Naive thymus-derived CD8-positive, alpha-beta T cell (primary cell): ENCODE measurements at places on chromosomes 4 and X. TPM values are rescaled to one million over a fixed set of nuclear protein-coding genes. Genes with fewer than 3 reads are reported as not detected.

- H3K27ac ChIP-seq: no peak overlapping the region
- no peaks in the 10 kb centered on the region for H3K36me3 ChIP-seq
- H3K4me1 ChIP-seq: no peaks in the 10 kb centered on the region
- no peak overlapping the region for H3K4me3 ChIP-seq
- no peak for DNase-seq
- peaks cover 9% of the 10 kb centered on the region for H3K27me3 ChIP-seq
Measured at GRCh38 chr4:73682508-73682907, 57.9 kb upstream of the CXCL8 start.

GRCh38 chr4:95534032-95534431, 14.7 kb downstream of the UNC5C start:
- no peak overlapping the region for H3K4me3 ChIP-seq
- H3K27ac ChIP-seq: no peak overlapping the region
- no peaks in the 10 kb centered on the region for H3K4me1 ChIP-seq
- H3K36me3 ChIP-seq: no peaks in the 10 kb centered on the region
- H3K27me3 ChIP-seq: no peaks in the 10 kb centered on the region
- DNase-seq: no peak

- H3K27ac ChIP-seq: no peak overlapping the region
- H3K27me3 ChIP-seq: no peaks in the 10 kb centered on the region
- DNase-seq: no peak
- no peaks in the 10 kb centered on the region for H3K36me3 ChIP-seq
- no peak overlapping the region for H3K4me3 ChIP-seq
Measured at GRCh38 chr4:106796876-106797275, 239.2 kb downstream of the DKK2 start.

DNA sequence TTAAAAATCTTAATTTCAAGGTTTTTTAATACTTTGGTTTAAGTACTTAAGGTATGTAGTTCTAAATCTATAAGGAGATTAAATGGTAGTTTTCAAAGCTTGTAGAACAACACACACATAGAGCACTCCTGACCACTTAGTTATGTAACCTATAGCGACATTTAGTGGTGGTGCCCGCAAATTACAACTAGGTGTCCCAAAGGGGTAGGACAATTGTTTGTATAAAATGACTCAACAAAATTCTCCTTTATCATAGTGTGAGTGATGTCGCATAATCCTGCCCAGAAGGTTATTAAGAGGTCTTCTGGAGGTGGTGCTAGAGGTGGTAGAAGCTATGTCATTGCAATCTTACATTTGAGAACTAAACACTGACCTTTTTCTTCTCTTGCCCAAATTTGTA, 373.0 kb upstream of the RASGEF1B start:
- no peaks in the 10 kb centered on the region for H3K27me3 ChIP-seq
- DNase-seq: peak; percentile 66
- no peaks in the 10 kb centered on the region for H3K4me1 ChIP-seq
- H3K4me3 ChIP-seq: no peak overlapping the region
- no peak overlapping the region for H3K27ac ChIP-seq
- no peaks in the 10 kb centered on the region for H3K36me3 ChIP-seq

- no peak overlapping the region for H3K4me3 ChIP-seq
- H3K27me3 ChIP-seq: no peaks in the 10 kb centered on the region
- no peaks in the 10 kb centered on the region for H3K36me3 ChIP-seq
- no peak overlapping the region for H3K27ac ChIP-seq
- DNase-seq: no peak
Measured at GRCh38 chr4:52628543-52628942, 30.6 kb downstream of the USP46 start.

DNA sequence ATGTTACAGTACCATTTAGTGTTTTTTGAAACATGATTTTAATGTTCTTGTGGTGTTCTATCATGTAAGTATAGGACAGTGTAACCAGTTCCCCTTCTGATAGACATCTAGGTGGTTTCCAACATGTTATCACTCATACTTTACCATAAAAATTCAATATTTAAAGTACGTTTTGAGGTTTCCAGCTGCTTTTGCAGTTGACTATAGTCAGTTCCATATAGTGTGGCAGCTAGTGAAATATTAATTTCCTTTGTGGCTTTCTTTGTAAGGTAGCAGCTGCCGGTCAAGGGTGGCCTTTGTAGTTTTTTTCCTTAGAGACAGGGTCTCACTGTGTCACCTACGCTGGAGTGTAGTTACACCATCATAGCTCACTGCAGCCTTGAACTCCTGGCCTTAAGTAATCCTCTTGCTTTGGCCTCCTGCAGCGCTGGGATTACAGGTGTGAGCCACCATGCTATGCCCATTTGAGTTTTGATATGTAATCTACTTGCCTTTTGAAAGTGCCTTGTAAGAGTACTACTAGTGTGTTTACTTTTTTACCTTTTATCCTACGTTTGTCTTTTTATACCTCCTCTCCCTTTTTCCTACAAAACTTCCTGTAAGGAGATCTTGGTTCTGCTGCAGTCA, 63.0 kb downstream of the ARHGAP10 start:
- H3K27me3 ChIP-seq: no peaks in the 10 kb centered on the region
- no peak for DNase-seq
- H3K27ac ChIP-seq: peak overlapping the region; percentile 34
- peaks cover 49% of the 10 kb centered on the region for H3K4me1 ChIP-seq

- peak overlapping the region; percentile 92 for H3K4me3 ChIP-seq
- DNase-seq: no peak
- H3K4me1 ChIP-seq: peaks cover 50% of the 10 kb centered on the region
- H3K27me3 ChIP-seq: no peaks in the 10 kb centered on the region
Measured at GRCh38 chr4:182916483-182917181, 554 bp downstream of the DCTD start.

DNA sequence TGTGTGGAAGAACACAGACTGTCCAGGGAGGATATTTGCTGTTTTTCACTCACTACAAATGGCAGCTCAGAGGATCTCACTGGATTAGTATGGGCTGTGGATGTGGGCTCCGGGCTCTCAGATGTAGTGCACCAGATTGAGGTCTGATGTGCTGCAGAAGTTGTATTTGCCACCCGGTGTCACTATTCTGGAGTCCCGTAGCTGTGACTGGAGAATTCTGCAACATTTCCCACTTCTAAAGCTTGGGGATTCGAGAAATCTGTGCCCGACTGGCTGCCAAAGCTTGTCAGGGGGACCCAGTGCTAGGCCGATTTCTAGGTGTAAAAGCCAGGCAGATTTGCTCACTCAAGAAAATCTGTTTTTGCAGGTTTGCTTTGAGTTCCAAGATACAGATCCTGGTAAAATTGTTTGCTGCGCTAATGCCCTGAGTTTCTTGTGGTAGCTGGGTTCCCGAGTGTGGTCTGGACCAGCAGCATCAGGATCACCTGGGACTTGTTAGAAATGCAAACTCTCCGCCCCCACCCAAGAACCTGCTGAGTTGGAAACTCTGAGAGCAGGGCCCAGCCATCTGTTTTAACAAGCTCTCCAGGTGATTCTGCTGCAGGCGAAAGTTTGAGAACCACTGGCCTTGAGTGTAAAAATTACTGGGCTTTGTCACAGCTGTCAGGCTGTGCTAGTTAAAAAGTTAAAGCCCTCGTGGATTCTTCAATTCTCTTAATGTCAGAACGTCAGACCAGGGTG, 18.1 kb downstream of the KIT start:
- H3K4me3 ChIP-seq: no peak overlapping the region
- no peak for DNase-seq
- no peak overlapping the region for H3K27ac ChIP-seq
- no peaks in the 10 kb centered on the region for H3K36me3 ChIP-seq

DNA sequence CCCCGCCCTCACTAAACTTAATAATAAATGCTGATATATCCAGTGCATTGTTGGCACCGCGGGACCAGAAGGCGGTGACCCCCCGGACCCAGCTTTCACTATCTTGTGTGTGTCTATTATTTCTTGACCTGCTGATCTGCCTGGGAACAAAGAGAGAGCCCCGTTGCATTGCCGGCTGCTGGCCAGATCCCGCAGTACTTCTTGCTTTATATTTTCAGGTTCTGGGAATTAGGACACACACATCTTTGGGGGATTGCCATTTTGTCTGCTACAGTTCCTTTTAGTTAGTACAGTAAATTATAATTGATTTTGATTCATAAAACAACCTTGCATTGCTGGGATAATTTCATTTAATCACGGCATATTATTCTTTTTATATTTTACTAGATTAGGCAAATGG, 2.2 kb upstream of the RTL8B start:
- no peak overlapping the region for H3K27ac ChIP-seq
- H3K4me3 ChIP-seq: no peak overlapping the region
- DNase-seq: no peak
- H3K27me3 ChIP-seq: no peaks in the 10 kb centered on the region

GRCh38 chr4:26873391-26874026, 12.9 kb downstream of the STIM2 start:
- peak; percentile 70 for DNase-seq
- peak overlapping the region; percentile 86 for H3K4me3 ChIP-seq
- peaks cover 77% of the 10 kb centered on the region for H3K4me1 ChIP-seq

- H3K27me3 ChIP-seq: no peaks in the 10 kb centered on the region
- no peak overlapping the region for H3K4me3 ChIP-seq
- no peaks in the 10 kb centered on the region for H3K36me3 ChIP-seq
- H3K4me1 ChIP-seq: no peaks in the 10 kb centered on the region
- DNase-seq: no peak
Measured at GRCh38 chr4:163781726-163782125, 287.2 kb downstream of the TMA16 start.

DNA sequence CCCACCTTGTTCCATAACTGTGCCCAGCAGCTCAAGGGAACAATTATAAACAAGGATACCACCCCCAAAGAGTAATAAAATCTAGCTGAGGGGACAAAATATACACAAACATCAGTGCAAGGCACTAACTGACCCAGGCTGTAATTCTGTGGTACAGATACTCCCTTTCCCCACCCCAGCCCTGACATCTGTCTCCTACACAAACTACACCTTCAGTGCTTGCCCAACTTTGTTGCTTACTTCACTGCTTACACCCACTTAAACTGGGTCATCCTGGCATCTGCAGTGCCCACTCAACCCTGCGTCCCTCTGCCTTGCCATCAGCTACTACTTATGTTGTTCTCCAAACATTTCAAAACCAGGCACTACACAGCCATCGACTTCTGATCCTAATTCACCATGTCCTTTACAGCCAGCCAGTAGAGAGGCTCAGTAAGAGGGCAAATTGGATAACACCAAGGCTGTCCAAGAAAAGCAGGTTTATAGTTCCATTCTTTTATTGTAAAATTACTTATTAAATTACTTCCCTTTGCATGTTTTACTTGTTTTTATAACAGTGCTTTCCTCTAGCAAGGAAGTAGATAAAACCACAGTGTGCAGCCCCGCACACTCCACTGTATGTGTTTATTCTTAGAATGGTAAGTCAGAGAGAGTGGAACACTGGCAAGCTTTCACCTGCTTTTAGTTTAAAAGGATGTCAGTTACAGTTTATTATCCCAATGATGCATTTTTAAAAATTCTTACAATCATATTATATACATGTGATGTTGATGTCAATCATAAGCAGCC, 149.6 kb downstream of the INPP4B start:
- peaks cover 55% of the 10 kb centered on the region for H3K4me1 ChIP-seq
- H3K36me3 ChIP-seq: no peaks in the 10 kb centered on the region
- peak overlapping the region; percentile 68 for H3K4me3 ChIP-seq
- no peak for DNase-seq
- peak overlapping the region; percentile 98 for H3K27ac ChIP-seq

DNA sequence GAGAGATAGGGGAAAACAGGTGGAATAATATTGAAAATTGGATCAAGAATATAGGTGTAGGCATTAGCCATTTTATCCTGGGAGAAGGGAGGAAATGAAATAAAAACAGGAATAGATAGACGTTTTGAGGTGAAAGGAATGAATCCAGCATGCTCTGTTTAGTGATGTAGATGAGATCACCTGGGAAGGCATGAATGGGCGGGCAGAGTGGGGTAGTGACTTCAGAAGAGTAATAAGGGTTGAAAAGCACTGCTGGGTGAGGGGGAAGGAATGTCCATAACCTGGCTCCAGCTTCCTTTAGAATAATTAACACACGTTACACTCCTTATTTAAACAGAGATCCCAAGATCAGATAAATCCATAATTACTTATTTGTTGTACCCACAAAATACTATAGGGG, 191.1 kb upstream of the ANXA3 start:
- no peaks in the 10 kb centered on the region for H3K36me3 ChIP-seq
- H3K4me3 ChIP-seq: no peak overlapping the region
- H3K27me3 ChIP-seq: peaks cover 8% of the 10 kb centered on the region

DNA sequence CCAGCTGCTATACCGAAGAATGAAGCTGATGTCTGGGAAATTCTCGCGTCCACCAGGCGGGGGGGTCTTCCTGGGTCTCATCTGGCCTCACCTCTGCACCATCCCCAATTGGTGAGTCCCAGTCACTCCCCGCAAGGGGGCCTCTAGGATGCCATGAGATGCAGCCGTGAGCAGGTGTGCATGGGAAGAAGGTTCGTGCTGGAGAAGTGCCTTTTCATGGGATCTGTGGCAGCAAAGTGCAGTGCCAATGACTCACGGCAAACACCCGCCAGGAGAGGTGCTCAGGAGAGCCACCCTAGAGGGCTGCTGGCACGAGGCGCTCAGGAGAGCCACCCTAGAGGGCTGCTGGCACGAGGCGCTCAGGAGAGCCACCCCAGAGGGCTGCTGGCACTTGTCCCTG, 55.1 kb downstream of the CPZ start:
- no peaks in the 10 kb centered on the region for H3K27me3 ChIP-seq
- H3K36me3 ChIP-seq: no peaks in the 10 kb centered on the region
- no peak overlapping the region for H3K27ac ChIP-seq
- no peak overlapping the region for H3K4me3 ChIP-seq
- H3K4me1 ChIP-seq: no peaks in the 10 kb centered on the region

DNA sequence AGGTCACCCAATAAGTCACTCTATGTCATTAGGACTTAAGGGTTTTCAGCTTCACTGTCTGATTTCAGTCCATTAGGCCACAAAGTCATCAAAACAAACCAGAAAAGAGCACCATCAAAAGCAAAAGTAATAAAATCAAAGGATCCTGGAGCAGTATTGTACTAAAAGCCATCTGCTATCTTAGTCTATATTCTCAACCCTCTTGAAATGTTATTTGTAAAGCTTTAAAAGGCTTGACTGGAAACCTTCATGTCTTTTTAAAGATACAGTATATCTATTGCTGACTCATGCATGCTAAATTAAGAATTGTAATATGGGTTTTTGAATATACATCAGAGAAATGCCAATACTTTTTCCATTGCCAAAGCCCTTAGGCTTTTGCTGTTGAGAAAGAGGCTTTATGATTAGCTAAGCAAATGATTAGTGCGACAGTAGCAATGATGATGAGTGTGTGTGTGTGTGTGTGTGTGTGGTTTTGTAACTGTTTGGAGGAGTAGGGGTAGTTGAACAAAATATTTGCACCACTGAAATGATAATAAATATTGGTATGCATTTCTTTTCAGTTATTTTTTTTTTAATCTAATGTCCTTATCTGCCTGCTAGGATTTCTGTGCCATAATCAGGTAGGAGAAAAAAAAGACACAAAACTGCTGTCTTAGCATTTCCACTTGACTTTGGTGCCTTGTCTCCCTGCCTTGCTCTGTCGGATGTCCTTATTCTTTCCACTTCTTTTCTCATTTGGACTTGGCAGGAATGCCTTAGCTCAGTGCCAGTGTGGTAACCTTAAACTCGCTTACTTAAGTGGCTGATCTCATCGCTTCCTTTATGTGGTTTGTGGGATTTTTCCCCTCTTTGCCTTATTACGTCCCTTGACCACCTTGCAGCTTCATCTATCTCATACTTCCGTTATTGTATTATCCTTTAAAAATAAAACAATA, 119.7 kb downstream of the PCDH7 start:
- no peaks in the 10 kb centered on the region for H3K36me3 ChIP-seq
- no peak for DNase-seq
- H3K4me1 ChIP-seq: no peaks in the 10 kb centered on the region
- no peak overlapping the region for H3K27ac ChIP-seq
- H3K27me3 ChIP-seq: no peaks in the 10 kb centered on the region

Gene FRYL
- total RNA-seq: 111 TPM

Gene CDKL5
- total RNA-seq: 5.5 TPM

Gene SFRP2
- total RNA-seq: not detected

Gene MAP7D3
- 8.3 TPM for total RNA-seq

Gene RBMXL3
- not detected for total RNA-seq

Gene SPIN3
- 21.5 TPM for total RNA-seq

Gene CXCL11
- not detected for total RNA-seq

Gene AFF2
- 2.0 TPM for total RNA-seq

Gene SCML1
- total RNA-seq: 30.1 TPM

Gene CT83
- total RNA-seq: not detected
